GM23338 (cell line): ENCODE measurements at places on chromosomes 3 and 15. TPM values are rescaled to one million over a fixed set of nuclear protein-coding genes. Genes with fewer than 3 reads are reported as not detected.
A peak's percentile ranks its signal among the peaks of the same experiment; 100 is the strongest.

DNA sequence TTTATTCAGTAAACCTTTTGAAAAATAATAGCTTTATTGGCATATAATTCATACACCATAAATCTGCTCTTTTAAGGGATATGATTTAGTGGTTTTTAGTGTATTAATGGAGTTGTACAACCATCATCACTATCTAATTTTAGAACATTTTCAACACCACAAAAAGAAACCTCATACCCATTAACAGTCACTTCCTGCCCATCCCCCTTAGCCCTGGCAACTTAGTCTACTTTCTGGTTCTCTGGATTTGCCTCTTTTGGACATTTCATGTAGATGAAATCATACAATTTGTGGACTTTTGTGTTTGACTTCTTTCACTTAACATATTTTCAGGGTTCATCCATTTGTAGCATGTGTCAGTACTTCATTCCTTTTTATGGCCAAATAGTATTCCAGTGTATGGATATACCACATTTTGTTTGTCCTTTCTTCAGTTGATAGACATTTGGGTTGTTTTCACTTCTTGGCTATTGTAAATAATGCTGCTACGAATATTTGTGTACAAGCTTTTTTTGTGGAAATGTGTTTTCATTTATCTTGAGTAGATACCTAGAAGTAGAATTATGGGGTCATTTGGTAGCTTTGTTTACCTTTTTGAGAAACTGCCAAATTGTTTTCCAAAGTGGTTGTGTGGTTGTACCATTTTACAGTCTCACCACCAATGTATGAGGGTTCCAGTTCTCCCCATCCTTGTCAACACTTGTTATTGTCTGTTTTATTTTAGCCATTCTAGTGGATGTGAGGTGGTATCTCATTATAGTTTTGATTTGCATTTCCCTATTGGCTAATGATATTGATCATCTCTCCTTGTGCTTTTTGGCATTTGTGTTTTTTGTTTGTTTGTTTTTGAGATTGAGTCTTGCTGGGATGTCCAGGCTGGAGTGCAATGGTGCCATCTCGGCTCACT lies 45.8 kb downstream of the SMAD3 start:
- H3K27me3 ChIP-seq, result no peaks in the 10 kb centered on the region
- H3K4me1 ChIP-seq, result peaks cover 4% of the 10 kb centered on the region; the same call in 1 of the 2 replicates
- H3K36me3 ChIP-seq, result peaks cover 8% of the 10 kb centered on the region
- H3K4me3 ChIP-seq, result no peak overlapping the region

- peaks cover 3% of the 10 kb centered on the region; the same call in 1 of the 2 replicates for H3K4me1 ChIP-seq
- DNase-seq, result no peak
- no peaks in the 10 kb centered on the region for H3K27me3 ChIP-seq
- no peak overlapping the region for H3K27ac ChIP-seq
Observed at GRCh38 chr3:52023101-52023770, 27.5 kb upstream of the RPL29 start.

DNA sequence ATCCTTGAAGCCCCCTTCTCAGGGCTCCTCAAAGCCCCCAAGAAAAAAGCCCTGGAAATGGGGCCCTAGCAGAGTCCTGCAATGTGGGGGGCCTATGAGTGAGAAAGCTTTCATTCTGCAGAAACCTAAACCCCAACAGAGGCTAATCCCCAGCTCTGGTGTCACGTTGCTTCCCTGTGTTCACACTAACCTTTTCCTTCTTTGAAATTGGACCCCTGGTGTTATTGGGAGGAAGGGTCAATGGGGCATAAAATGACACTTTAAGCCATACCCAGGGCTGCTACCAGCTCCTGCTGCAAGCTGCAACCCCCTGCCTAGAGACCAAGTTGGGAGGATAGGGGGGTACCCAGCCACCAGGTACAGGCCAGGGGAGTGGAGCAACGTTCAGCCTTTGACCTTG lies 2.1 kb downstream of the CYP1A2 start:
- no peak overlapping the region for H3K4me3 ChIP-seq
- no peaks in the 10 kb centered on the region for H3K27me3 ChIP-seq
- H3K27ac ChIP-seq, result no peak overlapping the region
- H3K36me3 ChIP-seq, result no peaks in the 10 kb centered on the region

GRCh38 chr3:65992106-65992505 lies 46.6 kb downstream of the MAGI1 start:
- H3K27ac ChIP-seq, result 0 out of 2 replicates have a peak overlapping the region, but pooled peaks have one; percentile 42
- peaks cover 30% of the 10 kb centered on the region for H3K4me1 ChIP-seq
- DNase-seq, result no peak
- H3K36me3 ChIP-seq, result no peaks in the 10 kb centered on the region

DNA sequence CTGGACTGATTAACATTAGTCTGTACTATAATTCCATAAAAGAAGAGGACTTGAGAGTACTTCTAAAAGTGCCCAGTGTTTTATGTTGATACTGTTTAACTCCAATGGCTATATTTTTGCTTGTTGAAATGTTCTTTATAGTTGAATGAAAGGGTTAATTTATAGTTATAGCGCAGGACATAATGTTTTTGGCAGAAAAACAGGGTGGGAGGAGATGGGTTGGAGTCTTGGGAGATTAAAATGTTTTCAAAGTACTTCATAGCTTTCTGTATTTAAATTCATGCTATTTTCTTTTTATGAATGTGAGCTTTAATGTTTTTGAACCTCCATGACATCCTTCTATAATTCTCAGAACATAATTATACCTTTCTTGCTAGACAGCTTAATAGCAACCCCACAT lies 108.2 kb downstream of the CNTN3 start:
- no peaks in the 10 kb centered on the region for H3K27me3 ChIP-seq
- DNase-seq, result no peak
- no peak overlapping the region for H3K4me3 ChIP-seq

DNA sequence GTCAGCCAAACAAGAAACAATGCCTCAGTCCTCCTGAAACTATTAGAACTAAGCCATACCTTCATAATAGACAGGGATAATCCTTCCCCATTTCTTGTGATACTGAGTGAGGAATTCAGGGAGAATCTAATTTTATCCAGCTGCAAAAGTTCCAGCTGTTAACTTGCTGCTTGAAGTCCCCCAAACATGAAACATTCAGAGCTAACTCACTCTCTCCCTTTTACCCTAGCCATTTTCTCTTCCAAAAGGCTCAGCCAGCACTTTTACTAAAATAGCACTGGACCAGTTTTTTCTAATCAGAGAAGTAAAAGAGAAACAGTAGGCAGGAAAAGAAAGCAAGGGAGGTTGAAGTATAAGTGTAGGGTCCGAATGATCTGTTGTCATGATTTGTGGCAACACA lies 268.1 kb downstream of the TAFA4 start:
- H3K36me3 ChIP-seq, result no peaks in the 10 kb centered on the region
- no peak overlapping the region for H3K27ac ChIP-seq
- H3K4me1 ChIP-seq, result peaks cover 18% of the 10 kb centered on the region
- H3K27me3 ChIP-seq, result no peaks in the 10 kb centered on the region

The CLDN1 gene
- total RNA-seq, result 4.2 and 4.6 TPM in 2 replicates
